ENCODE measurements at places on chromosomes 1 and 21.

GRCh38 chr1:22790232-22791008 is 79.8 kb downstream of the EPHB2 start:
- no peak for DNase-seq

- no peak for DNase-seq
Measured at GRCh38 chr1:59601041-59601441, 213.7 kb upstream of the HOOK1 start.

DNA sequence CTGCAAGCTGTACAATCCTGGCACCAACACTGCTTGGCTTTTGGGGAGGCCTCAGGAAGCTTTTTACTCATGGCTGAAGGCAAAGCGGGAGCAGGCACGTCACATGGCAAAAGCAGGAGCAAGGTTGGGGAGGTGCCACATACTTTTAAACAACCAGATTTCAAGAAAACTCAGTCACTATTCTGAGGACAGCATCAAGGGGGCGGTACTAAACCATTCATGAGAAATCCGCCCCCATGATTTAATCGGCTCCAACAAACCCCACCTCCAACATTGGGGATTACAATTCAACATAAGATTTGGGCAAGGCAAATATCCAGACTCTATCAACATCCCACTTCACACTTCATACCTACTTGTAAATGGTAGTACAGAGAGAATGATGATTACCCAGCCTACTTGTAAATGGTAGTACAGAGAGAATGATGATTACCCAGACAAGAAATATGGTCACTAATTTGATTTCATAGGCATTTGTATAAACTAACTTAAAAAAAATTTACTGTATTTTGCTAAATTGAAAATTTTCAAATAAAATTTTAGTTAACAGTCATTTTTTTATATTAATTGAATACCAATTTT is 24.9 kb downstream of the ATP5PF start:
- DNase-seq, result no peak

DNA sequence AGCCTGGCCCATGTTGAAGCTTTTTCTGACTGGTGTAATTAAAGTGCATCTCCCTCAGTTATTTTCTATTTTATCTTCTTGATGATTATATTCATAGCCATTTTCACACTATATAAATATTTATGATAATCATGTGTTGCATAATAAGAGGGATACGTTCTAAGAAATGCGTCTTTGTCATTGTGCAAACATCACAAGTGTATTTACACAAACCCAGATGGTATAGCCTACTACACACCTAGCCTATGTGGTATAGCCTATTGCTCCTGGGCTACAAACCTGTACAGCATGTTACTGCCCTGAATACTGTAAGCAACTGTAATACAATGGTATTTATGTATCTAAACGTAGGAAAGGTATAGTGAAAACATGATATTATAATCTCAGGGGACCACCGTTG is 88.1 kb downstream of the BACH1 start:
- no peak for DNase-seq

DNA sequence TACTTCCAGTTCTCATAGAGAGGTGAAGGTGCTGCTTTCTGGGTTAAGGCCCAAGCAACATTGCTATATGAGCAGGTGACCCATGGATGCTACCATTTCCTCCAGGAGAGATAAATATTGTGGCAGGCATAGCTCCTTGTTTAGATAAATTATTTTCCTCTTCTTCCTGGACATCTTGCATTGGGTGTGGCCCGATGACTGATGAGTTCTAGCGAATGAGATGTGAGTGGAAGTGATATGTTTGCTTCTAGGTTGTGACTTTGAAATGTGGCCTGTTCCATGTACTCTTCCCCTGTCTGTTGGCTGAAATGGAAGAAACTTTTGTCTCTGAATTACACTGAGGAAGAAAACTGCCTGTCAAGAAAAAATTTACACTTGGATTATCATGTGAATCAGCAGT is 101.7 kb upstream of the FMN2 start:
- DNase-seq, result no peak

DNA sequence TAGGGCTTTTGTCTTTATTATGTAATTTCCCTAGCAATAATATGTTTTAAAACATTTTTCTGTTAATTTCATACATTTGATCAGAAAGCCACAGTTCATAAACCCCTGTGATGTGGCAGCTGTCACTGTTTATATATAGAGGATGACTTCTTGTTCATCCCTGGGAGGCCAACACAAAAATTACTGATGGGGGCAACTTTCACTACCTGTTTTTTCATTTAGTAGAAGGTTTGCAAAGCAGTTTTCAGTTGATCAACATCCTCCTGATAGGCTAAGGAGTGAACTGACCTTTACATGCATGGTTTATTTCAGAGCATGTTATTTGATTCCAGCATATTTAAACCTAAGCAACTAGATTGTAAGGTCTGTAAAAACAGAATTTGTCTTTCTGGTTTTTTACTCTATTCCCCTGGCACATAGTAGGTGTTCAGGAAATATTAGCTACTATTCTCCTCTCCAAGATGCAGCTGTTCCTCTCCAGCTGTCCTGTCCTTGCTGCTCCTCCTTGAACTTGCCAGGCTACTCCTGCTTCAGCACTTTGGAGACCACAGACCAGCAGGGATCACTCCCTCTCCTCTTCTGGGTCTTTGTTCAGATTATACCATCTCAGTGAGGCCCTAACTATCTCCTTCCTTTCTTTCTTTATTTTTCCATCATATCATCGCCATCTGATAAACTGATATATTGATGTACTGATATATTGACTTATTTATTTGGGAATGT is 54.7 kb downstream of the ROR1 start:
- DNase-seq, result no peak

DNA sequence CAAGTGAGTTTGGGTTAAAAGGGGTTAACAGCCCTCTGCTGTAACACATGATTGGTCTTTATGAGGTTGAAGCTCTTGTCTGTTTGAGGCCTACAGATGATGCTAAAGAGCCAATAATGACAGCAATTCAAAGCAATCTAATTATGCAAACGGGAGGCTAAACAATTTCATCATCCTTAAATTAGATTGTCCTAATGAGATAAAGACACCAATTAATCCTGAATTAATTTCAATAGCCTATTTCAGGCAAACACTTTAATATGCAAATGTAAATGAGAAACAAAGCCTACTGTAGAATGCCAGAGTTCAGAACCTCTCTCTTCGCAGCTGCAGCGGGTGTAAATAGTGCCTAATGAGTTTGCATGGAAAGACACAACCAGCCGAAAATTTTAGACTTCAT is 504.7 kb upstream of the PBX1 start:
- no peak for DNase-seq

DNA sequence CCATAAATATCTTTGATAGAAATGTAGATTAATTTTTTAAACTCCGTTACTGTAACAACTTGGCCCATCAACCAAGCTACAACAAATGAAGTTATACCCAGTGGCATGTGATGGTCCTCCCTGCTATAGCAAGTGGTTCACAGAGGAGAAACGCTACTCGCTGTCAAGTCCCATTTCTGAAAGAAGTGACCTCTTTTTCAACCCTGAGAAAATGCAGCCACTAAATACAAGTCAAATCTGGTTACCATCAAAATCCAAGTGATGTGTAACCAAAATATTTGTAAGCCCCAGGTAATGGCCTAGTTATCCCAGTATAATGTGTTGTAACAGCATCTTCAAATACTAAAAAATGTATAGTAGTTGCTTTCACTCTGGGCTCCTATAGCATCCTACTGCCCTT is 151.8 kb downstream of the MIS18A start:
- DNase-seq, result no peak
